Brain pericyte (primary cell): ENCODE measurements at places on chromosomes 7 and 10.
A peak's percentile ranks its signal among the peaks of the same experiment; 100 is the strongest.

- no peak for DNase-seq
Measured at GRCh38 chr10:75502389-75502788, 71.0 kb downstream of the LRMDA start.

- no peak for DNase-seq
Measured at GRCh38 chr10:33952692-33953360, 618.4 kb upstream of the NRP1 start.

GRCh38 chr7:114981323-114981722 lies 59.4 kb downstream of the MDFIC start:
- no peak for DNase-seq

DNA sequence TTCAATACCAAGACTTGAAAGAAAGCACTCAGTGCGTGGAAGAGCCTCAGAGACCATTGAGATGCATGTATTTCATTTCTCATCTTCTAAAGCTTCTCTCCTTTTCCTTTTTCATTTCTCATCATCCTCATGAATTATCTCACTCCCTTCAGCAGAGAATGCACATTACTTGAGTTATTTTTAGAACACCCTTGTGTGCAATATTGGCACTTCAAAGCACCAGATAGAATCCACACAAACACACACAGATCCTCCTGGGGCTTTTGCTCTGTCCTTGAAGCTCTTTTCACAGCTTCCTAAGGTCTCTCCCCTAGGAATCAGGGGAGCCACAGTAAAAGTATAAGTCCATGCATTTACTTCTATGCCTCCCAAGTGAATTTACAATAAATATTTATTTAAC lies 18.3 kb downstream of the DGKI start:
- DNase-seq: no peak

- no peak for DNase-seq
Measured at GRCh38 chr7:140494867-140495266, 15.6 kb upstream of the MKRN1 start.

- DNase-seq: no peak
Measured at GRCh38 chr10:18099415-18099814, 40.8 kb upstream of the CACNB2 start.

GRCh38 chr7:94276027-94276426 lies 118.7 kb upstream of the COL1A2 start:
- DNase-seq: no peak

- no peak for DNase-seq
Measured at GRCh38 chr7:134468054-134468453, 9.2 kb upstream of the AKR1B1 start.

GRCh38 chr7:105156731-105157130 lies 142.7 kb downstream of the KMT2E start:
- DNase-seq: no peak

GRCh38 chr10:26448706-26449435 lies 10.7 kb downstream of the APBB1IP start:
- DNase-seq: no peak

GRCh38 chr10:24465124-24465874 lies 256.4 kb downstream of the KIAA1217 start:
- DNase-seq: no peak

DNA sequence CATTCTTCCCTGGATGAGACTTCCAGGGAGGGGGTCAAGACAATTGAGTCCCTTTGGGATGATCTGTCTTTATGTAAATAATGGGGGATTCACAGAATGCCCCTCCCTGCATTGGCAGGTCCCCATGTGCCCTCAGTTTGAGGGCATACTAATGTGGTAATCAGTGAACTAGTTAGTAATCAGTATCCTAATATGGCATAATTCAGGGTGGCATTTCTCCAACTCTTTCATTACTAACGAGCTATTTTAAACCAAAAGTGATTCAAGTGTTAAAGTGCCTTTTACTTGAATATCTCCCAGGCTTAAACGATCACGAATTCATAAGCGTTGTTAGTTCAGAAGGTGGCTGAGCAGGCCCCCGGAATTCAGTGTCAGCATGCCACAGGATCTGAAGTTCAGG lies 1.6 kb upstream of the DNAJB6 start:
- DNase-seq: no peak

DNA sequence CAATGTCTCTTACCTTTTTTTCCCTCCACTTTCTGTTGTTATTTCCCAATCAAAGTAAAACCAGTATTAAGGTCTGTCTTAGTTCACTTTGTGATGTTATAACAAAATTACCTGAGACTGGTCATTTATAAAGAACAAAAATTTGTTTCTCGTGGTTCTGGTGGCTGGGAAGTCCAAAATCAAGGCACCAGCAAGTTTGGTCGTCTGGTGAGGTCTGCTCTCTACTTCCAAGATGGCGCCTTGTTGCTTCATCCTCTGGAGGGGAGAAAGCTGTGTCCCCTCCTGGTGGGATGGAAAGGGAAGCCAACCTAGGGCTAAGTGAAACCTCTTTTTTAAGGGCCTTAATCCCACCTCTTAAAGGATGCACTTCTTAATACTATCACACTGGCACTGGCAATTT lies 22.3 kb upstream of the INSYN2A start:
- no peak for DNase-seq

- DNase-seq: no peak
Measured at GRCh38 chr7:123210986-123211385, 11.2 kb upstream of the SLC13A1 start.

DNA sequence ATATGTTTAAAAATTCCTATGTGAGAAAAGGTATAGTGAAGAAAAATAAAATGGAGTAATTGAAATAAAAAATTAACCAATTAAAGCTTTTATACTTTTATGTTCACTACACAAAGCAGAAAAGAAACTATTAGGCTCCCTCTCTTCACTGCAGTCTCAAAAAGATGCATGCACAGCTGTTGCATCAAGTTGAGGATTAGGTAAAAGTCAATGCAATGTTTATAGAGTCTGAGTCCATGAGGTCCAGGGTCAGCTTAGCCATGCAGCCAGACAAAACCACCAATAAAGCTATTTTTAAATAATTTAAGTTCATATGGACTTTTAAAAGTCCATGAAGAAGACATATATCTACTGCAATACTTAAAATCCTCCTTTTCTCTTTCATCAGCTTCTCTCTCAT lies 31.1 kb upstream of the ING3 start:
- no peak for DNase-seq

DNA sequence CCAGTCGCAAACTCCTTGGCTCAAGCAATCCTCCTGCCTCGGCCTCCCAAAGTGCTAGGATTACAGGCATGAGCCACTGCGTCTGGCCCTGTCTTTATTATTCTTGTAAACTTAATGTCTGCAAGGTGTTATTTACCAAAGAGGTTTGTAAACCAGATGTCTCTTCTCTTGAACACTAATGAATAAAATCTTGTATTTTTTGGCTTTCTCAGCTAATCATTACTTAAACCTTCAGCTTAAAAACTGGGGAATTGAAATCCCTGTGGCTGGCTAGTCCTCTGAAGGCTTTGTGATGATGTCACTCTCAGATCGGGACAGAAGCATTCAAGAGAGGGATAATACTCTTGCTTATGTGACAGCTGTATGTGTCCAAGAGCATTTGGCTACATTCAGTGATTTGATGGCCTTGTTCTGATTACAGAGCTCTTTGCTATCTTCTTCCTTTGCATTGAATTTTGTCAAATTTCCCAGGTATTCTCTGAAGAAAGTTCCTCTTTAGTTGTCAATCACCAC lies 130.3 kb downstream of the BICC1 start:
- no peak for DNase-seq

DNA sequence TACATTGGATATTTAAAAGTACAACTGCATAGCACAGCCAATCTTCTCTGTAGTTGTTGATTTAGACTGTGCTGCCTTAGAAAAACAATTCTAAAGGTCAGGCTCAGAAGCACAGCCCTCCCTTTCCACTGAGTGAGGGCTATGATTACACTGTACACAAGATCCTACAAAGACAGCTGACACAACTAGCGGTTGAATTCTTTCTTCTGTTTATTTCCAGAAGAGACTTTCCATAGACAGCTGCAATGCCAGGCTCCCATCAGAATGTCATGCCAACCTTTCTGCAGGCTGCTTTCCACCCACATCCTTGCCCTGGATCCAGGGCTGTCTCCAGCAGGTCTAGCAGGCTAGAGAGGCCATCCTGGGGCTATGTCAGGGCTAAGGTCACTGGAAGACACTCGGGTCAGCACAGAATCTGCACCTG lies 39.3 kb downstream of the FAM13C start:
- DNase-seq: peak; percentile 61

DNA sequence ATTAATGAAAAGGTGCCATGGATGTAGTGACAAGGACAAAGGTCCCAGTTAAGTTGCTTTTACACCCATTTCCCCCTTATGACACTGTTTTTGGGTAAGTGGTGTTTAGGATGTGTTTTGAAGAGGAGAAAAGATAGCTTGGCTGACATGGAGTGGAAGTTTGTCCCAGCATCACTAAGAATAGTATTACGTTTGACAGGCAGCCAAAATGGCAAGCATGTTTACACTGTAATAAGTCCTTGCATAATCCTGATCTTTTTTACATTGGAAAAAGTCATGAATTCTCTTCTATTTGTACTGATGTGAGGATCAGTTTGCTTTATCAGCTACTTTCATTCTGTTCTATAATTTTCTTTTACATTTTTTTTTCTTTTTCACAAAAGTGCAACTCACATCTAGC lies 137.8 kb downstream of the CHRM2 start:
- no peak for DNase-seq

DNA sequence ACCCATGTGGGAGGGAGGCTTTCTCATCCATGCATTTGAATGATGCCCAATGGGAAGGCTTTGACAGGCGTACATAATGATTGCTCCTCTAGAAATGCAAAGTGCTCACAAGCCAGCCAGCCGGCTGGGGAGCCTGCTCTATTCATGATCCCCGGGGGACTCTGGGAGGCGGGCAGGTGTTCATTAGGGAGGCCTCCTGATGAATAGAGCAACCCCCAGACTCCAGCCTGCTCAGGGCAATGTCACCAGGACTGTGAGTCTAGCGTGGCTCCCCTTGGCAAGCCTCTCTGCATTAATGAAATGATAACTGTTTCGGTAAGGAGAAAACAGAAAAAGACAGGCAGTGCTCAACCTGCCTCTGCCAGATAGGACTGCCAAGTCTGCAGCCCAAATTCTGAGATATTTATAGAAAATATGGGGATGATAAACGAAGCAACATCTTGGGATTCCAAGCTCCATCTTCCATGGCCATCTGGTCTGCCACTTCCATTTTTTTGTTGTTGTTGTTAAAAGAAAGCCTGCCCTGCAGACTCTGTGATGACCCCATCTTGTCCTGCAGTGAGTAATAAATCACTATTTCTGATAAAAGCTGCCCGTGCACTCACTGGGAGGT lies 236.4 kb downstream of the PRPF18 start:
- no peak for DNase-seq

DNA sequence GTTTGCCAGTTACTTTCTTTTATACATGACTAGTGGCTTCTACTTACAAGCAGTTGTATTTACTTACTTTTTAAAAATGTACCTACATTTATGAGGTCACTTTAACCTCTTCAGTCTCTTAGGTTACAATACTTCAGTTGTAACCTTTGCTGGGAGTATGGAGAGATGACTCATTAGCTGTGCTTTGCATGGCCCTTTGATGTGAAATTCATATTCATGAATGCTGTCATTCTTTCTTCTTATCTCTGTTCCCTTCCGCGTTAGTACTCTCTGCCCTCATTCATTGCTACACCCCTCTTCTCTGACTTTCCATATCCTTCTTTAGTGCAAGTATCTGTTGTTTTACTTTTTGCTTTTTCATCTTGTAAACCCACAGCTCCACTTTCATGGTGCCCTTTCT lies 164.3 kb downstream of the BMPER start:
- no peak for DNase-seq

DNA sequence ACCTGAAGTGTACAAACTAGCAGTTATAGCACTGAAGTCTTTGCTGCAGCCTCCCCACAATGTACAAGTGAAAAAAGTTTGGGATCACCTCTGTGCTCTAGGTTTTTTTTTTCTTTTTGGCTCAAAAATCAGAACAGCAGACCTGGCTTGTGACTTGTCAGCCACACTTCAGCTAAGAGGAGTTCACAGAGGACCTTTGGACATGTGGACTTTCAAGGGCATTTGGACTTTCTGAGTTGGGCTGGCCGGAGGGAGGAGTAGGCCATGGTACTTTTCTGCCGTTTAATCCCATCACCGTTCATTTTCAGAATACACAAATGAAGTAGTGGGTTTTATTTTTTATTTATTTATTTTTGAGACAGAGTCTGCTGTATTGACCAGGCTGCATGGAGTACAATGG lies 21.9 kb upstream of the ACSL5 start:
- no peak for DNase-seq

DNA sequence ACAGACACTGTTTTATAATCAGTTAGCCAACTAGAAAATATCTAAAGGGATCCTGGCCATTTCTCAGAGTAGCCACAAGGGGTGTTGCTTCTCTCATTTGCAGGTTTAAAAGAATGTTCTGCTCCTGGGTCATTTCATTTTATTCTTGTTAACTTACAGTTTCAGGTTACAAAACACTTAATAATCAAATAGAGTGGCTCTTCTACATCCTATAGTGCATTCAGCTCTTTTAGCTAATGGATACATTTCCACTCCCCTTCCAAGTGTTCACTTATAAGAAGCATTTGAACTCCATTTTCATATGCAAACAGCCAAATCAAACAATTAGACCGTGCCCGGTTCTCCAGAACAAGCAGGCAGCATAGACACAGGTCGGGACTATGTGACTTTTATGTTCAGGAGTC lies 117.5 kb downstream of the TRIL start:
- DNase-seq: no peak

DNA sequence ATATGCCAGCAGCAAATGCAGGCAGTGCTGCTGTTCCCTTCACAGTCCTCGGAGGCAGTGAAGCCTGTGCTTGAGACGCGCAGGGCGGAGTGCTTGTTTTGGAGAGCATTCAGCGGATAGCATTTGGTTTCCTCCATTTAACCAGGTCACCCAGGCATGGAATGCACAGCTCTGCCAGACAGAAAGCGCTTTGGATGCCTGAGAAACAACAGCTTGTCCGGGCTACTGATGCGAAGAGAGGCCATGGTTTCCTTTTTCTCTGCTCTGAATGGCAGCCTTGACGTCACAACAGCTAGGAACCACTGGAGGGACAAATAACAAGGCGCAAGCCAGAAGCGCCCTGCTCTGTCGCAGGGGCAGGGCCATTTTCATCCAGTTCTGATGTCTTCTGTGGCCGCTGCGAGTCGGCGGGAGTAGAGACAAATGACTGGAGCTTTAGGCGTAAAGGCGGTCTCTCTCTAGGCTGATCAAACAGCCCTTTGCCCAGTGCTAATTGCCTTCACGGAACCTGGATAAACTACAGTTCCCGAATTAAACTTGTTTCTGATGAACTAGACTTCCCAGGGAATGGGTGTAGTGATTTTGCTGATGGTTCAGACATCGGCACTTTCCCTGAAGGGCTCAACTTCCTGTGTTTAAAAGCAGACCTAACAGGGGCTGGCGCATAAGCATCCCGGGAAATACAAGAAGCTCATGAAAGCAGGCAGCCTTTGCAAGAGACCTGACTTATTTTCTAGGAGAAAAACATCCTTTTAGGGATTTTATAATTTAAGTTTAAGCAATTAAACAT lies 187.6 kb upstream of the KLF14 start:
- no peak for DNase-seq

- no peak for DNase-seq
Measured at GRCh38 chr7:127894588-127894987, 136.6 kb downstream of the LRRC4 start.

DNA sequence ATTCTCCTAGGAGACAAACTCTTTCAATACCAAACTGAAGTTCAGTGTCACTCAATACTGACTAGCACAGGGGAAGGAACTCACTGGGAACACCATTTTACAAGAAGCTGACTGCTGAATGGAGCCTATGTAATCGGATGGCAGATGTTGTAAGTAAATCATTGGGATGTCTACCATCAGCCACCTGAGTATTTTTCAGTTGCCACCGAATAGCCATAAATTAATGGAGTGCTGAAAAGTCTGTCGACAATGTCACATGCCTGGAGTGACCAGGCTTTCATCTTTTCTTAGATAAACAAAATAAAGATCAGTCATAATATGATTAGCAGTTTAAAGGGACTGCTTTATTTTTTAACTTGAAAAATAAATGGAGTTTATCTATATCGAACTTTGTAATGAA lies 145.9 kb upstream of the SEMA3E start:
- DNase-seq: no peak
